SK-MEL-5 (cell line): ENCODE measurements at places on chromosomes 7 and 10. TPM values are rescaled to one million over a fixed set of nuclear protein-coding genes. Genes with fewer than 3 reads are reported as not detected.

The MSMB gene
- not detected in 2 replicates for total RNA-seq

The TAS2R4 gene
- 0.08 and 0.32 TPM in 2 replicates for total RNA-seq

The MINDY4 gene
- 5.2 and 6.5 TPM in 2 replicates for total RNA-seq

DNA sequence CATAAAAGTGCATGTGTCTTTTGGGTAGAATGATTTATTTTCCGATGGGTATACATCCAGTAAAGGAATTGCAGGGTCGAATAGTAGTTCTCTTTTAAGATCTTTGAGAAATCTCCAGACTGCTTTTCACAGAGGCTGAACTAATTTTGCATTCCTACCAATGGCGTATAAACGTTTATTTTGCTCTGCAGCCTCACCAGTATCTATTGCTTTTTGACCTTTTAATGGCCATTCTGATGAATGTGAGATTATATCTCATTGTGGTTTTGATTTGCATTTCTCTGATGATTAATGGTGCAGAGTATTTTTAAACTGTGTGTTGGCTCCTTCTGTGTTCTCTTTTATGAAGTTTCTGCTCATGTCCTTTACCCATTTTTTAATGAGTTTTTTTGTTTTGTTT lies 1020.1 kb downstream of the NXPH1 start:
- no peak for DNase-seq

- DNase-seq = no peak
Observed at GRCh38 chr7:120441850-120442249, 168.9 kb downstream of the KCND2 start.

DNA sequence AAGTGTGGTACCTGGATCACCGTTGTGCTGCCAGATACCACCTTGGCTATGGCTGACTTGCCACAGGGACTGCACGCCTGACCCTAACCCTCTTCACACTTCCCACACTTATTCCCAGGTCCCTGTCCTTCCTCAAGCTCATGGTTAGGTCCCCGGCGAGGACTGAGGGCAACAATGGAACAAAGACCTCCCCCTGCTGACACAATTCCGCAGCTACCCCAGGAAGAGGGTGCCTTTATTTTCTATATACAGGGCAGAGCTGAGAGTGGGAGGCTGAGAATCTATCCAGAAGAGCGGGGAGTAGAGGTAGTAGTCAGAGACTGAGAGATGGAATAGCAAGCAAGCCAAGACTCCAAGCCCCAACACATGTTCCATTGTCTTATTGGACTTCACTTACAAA lies 118.1 kb upstream of the SEM1 start:
- no peak for DNase-seq

The TMEM213 gene
- total RNA-seq = not detected in 2 replicates

The MYL10 gene
- total RNA-seq = 1.1 TPM in 1 of 2 replicates, not detected in the other

- no peak for DNase-seq
Observed at GRCh38 chr10:123069246-123069986, 60.6 kb downstream of the ACADSB start.

The ASAH2B gene
- total RNA-seq = 1.5 and 5.6 TPM in 2 replicates

GRCh38 chr7:157745721-157746709 lies 409.2 kb downstream of the DNAJB6 start:
- no peak for DNase-seq

DNA sequence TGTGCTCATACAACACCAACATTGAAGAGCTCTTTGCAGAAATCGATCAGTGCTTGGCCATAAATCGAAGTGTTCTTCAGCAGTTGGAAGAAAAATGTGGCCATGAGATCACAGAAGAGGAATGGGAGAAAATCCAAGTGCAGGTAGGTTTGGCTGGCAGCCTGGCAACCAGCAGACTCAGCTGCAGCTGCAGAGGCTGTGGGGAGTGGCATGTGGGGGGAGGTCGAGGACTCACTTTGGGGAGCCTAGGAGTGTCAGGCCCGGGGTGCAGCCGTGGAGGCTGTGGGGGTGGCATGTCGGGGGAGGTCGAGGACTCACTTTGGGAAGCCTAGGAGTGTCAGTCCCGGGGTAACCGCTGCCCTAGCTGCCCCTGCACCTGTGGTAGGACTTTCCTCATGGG lies 35.1 kb downstream of the RNF32 start:
- DNase-seq = no peak

- no peak for DNase-seq
Observed at GRCh38 chr10:107450056-107450455, 285.6 kb upstream of the SORCS1 start.

GRCh38 chr7:67947646-67948045 lies 951.0 kb downstream of the TYW1 start:
- DNase-seq = no peak

GRCh38 chr7:143237366-143237765 lies 15.5 kb downstream of the TAS2R40 start:
- no peak for DNase-seq

The MMP21 gene
- total RNA-seq = not detected in 2 replicates

DNA sequence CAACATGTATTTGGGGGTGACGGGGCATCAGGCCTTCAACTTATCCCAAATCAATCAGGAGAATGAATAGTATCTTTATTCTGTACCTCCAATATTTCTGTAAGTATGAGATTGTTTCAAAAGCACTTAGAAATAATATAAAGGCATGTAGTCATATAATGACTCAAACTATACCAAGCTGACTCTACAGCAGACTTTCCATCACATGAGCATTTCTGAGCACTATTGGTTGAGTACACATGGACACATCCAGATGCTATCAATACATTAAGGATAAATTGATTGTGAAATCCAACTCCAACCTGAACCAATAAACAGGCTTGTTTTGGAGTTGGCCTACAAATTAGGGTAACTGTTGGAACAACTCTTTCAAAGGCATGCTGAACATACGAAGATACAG lies 229.4 kb downstream of the SFMBT2 start:
- no peak for DNase-seq

DNA sequence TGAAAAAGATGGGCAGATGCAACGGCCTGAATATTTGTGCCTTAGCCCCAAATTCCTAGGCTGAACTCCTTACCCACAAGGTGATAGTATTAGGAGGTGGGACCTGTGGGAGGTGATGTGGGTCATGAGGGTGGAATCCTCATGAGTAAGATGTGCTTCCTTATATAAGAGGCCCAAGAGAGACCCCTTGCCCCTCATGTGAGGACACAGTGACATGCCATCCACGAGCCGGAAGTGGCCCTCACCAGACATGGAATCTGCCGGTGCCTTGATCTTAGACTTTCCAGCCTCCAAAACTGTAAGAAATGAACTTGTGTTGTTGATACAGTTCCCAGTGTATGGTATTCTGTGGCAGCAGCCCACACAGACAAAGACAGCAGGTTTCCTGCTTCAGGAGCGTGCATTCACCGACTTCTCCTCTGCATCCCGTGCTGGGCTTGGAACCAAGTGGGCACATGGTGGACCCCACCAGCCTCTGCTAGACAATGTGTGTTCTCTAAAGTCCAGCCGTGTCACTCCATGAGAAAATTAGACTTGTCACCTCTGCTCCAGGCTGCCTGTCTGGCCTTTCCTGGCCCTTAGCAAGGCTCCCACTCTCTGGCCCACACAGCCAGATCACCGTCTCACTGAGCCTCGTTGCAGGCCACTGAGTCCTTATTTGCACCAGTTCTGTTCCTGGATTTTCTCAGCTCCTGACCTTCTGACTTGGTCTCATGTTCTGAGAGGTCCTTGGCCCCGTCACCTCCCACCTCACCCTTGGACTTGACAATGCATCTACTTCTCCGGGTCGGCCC lies 52.9 kb upstream of the CACUL1 start:
- no peak for DNase-seq

- DNase-seq = no peak
Observed at GRCh38 chr7:2148189-2148588, 84.6 kb downstream of the MAD1L1 start.

The STEAP4 gene
- total RNA-seq = not detected in 2 replicates

GRCh38 chr10:127872011-127872761 lies 20.6 kb downstream of the CLRN3 start:
- no peak for DNase-seq

DNA sequence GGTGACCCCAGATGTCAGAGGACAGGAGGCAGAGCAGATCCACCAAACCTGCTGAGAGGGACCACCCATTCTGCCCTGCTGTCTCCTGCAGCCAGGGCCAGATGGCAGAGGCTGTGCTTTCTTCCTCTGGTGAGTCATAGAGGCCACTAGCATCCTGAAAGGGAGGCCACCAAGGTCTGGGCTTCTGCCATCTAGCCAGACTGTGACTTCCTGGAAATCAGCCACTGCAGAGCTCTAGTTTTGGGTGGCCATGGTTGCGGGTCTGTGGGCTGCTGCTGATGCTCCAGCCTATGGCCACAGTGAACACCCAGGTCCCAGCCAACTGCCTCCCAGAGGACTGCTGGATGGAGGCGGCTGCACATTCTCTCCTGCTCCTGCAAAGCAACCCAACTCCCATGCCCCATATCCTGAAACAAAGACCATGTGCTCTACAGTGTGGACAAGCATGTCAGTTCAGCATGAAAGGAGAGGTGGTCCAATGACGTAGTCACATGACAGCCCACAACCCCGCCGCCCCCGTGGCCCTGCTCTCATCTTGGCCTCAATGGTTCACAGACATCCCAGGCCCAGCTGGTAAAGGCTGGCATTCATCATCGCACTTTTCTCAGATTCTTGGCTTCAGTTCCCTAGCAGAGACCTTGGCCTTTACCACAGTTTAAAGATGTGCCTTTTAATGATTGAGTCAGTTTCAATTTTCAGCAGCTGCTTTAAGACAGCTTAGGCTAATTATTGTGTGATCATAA lies 73.9 kb upstream of the CXCL12 start:
- DNase-seq = no peak

- no peak for DNase-seq
Observed at GRCh38 chr10:89750441-89750840, 49.1 kb downstream of the KIF20B start.

The IQUB gene
- 0.18 TPM in 1 of 2 replicates, not detected in the other for total RNA-seq

- DNase-seq = no peak
Observed at GRCh38 chr10:97321032-97321803, 2.1 kb downstream of the FRAT1 start.

The SPDYE11 gene
- total RNA-seq = not detected in 2 replicates
